ENCODE measurements at places on chromosomes 6 and 20.

GRCh38 chr6:82507112-82507511 is 143.5 kb downstream of the TPBG start:
- DNase-seq = no peak

DNA sequence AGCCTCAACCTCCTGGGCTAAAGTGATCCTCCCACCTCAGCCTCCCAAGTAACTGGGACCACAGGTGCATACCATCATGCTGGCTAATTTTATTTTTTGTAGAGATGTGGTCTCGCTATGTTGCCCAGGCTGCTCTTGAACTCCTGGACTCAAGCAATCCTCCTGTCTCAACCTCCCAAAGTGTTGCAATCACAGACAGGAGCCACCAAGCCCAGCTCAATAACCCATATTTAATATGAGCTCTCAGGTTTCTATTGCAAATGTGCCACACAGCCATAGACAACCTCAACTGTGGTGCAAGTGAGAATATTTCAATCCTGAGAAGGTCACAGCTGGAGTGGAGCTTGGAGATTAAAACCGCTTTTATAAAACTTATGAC is 14.4 kb downstream of the JPH2 start:
- DNase-seq = no peak

GRCh38 chr20:52049001-52049731 is 142.4 kb downstream of the ZFP64 start:
- peak; percentile 25 for DNase-seq

- no peak for DNase-seq
Observed at GRCh38 chr6:105783333-105783935, 302.7 kb upstream of the PRDM1 start.

- DNase-seq = no peak
Observed at GRCh38 chr6:5042436-5042835, 38.6 kb upstream of the RPP40 start.

DNA sequence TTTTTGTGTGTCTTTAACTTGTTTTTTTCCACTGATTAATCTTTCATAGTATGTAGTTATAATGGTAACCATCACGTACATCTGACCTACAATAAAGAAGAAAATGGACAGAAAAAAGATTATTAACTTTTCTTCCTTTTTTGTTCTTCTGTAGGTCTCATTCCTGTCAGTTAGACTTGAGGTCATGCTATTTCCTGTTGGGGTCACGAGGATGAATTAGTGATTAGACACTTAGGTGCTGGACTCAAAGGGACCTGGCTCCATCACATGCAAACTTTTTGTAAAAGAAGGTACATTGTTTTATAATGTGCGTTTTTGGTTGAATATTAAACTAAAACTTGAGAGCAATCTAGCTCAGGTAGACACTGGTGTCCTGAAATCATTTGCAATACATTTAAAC is 14.8 kb downstream of the MARCKS start:
- no peak for DNase-seq

DNA sequence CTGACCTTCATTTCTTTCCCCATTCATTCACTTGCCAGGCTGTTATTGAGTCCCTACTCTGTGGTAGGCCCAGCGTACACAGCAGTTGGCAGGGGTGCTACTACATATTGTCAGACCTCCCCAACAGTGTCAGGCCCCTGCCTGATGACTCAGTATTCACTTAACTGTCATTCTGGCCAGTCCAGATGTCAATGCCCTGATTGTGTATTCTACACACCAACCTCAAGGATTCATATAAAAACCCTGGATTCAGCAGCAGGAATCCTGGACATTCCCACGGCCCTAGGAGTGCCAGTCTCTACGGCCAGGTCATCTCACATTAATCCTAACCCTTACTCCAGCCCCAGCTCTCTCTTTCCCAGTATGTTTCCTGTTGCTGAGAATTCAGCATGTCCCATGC is 151.5 kb downstream of the TASP1 start:
- DNase-seq = no peak

- no peak for DNase-seq
Observed at GRCh38 chr20:34350095-34350494, 13.0 kb upstream of the ITCH start.

DNA sequence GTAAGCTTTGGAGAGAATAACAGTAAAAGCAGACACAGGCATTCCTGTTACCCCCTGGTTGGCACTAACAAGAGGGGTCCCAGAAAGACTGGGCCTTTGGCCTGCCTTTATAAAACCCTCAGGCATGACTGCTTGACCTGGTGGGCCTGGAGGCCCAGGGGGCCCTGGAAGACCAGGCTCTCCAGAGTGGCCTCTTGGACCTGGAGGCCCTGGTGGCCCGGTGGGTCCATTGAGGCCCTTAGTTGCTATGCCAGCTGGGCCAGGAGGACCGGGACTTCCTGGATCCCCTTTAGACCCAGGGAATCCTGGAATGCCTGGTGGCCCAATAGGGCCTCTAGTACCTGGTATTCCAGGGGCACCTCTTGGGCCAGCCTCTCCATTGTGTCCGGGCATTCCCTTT is 5.5 kb downstream of the COL10A1 start:
- DNase-seq = no peak

DNA sequence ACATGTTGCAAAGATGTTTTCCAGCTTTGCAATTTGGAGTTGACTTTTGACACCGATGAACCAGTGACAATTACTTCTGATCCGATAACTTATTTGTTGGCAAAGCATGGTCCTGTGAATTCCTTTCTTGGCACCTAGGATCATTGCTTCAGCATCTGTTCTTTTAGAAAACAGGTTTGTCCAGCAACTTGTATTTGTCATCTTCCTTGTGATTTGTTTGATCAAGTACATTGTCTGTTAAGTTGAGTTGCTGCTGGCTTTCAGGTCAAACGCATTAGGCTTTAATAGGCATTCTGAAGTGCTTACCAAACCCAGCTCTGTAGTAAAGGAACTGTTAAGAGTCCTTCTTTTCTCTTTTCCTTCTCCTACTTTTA is 192.4 kb upstream of the ZNF217 start:
- DNase-seq = no peak

GRCh38 chr20:21101453-21101931 is 4.7 kb downstream of the LINC00237 start:
- no peak for DNase-seq

- DNase-seq = no peak
Observed at GRCh38 chr6:82904860-82905259, 160.8 kb downstream of the UBE3D start.

GRCh38 chr6:22298475-22298890 is 1.6 kb upstream of the PRL start:
- DNase-seq = no peak

- no peak for DNase-seq
Observed at GRCh38 chr6:36886950-36887618, 1.3 kb downstream of the C6orf89 start.
